ENCODE measurements at places on chromosomes 3 and 15.

GRCh38 chr3:47890828-47891612 is 88.1 kb downstream of the DHX30 start:
- no peak for DNase-seq

GRCh38 chr15:36632226-36632625 is 52.8 kb downstream of the CDIN1 start:
- no peak for DNase-seq

GRCh38 chr15:74815121-74815934 is 2.7 kb downstream of the LMAN1L start:
- DNase-seq = no peak

DNA sequence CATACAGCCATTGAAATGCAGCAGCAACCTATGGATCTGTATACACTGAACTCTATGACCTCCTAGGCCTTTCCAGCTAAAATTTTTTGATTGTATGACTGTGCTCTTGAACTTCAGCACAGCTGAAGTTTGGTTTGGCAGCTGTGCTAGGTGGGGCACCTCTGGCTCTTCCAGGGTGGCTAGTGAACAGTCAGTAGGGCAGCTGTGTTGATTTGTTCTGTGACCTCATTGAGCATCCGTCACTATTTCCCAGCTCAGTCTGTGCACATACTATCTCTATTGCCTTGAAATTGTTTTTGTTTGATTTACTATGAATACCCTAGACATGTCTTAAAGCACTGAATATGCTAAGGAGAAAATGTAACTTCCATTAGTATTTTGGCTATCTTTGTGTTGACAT is 363.2 kb upstream of the NAALADL2 start:
- no peak for DNase-seq

DNA sequence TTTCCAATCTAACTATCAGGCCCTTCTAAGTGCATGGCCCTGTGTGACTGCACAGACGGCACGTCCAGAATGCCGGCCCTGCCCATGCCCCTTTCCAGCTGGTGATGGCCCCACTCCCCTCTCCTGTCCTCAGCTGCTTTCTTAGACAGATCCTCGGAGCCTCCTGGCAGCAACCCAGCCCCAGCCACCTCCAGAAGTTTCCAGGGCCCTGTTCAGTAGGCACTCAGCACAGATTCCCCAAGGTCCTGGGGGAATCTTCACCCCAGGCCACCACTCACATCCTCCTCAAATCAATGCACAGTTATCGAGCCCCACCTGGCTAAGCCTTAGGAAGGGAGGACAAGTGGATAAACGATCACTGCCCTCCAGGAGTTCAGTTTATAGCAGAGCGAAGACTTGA is 1.4 kb upstream of the CRABP1 start:
- DNase-seq = no peak

DNA sequence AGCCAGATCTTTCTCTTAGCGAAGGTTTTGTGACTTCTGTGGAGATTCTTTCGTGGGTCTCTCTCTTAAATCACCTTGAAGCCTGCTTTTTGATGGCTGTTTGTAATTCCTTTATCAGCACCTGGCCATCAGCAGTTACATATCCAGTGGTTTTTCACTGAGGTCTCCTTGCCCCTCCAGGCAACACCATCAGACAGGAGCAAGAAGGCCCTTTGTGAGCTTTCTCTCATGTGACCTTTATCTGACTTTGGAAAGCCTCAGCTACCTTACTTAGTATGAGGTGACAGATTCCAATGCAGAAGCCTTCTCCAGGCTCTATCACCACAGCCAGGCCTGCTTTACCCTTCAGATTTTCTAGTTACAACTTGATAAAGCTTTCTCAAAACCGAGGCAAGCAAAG is 30.0 kb upstream of the P3H2 start:
- DNase-seq = no peak

DNA sequence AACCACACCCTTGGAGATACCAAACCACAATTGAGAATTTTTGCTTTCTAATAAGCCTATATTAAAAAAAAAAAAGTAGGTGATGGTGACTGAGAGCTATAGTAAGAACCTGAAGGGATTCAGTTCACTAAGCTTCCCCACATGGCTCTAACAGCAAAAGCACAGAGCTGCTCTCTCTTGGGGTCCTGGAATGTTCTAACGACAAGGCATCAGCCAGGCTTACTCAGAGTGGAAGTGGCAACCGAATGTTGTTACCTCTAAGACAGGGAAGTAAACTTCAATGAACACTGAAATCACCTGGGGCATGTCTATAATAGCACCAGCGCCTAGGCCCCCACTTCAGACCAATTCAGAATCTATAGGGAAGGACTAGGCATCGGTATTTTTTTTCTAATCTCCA is 397.7 kb downstream of the MAGI1 start:
- DNase-seq = no peak

DNA sequence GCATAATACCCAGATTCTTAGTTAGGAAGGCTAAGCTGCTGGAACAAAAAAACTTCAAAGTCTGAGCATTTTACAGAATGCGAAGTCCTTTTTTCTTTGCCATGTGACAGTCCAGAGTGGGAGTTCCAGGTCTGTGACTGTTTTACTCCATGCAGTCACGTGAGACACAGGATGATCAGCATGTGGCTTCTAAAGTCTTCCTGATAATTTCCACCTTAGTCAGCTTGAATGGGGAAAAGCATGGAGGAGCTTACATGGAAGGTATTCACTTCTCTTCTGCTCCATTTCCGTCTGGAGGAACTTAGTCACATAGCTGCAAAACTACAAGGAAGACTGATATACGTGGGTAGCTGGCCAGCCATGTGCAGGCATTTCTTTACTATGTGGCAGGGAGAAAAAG is 1.7 kb downstream of the SNTN start:
- DNase-seq = no peak

- no peak for DNase-seq
These were observed 107.5 kb downstream of the EOMES start for GRCh38 chr3:27614592-27614991.

DNA sequence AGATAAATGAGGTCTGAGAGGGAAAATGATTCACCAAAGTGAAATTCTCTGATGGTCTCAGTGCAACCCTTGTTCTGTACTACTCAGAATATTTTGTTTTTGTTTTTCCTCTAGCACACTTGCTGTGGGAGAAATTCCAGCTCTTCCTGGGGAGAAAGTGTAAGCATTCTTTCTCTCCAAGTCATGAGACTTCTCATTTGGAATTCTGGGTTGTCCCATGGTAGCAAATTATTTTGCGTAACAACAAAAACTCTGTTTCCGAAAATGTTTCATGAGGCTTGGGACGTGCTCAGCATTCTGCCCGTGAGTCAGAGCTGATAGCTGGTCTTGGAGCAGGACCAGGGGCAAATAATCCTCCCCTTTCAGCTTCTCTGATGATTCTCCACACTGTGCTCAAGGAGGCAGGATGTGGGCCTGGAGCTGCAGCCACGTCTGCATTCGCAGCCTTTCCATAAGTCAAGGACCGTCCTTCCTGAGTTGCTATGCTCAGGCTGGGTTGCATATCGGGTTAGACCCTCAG is 70.3 kb downstream of the SENP2 start:
- no peak for DNase-seq

- no peak for DNase-seq
These were observed 64.6 kb downstream of the SLCO2A1 start for GRCh38 chr3:133965013-133965570.

GRCh38 chr3:55661571-55661970 is 174.5 kb upstream of the WNT5A start:
- DNase-seq = no peak

GRCh38 chr3:28122227-28122626 is 119.2 kb upstream of the CMC1 start:
- DNase-seq = no peak

- no peak for DNase-seq
These were observed 1155.5 kb downstream of the TBL1XR1 start for GRCh38 chr3:176041812-176042211.

DNA sequence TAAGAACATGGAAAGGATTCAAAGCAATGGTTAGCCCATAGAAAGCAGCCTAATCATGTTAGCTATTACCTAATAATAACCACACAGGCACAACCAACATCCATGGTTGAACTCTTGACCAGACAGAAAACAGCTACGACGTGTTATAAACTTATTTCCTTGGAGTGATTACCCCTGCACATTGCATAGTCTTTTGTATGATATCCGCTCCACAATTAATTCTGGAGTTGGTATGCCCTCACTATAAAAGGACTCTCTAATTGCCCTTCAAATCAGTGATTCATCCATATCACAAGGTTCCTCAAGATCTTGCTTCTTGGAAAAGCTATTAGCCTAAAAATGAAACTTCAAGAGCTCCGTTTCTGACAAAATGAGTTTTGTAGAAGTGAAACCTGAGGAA is 117.9 kb downstream of the SYNPR start:
- no peak for DNase-seq

DNA sequence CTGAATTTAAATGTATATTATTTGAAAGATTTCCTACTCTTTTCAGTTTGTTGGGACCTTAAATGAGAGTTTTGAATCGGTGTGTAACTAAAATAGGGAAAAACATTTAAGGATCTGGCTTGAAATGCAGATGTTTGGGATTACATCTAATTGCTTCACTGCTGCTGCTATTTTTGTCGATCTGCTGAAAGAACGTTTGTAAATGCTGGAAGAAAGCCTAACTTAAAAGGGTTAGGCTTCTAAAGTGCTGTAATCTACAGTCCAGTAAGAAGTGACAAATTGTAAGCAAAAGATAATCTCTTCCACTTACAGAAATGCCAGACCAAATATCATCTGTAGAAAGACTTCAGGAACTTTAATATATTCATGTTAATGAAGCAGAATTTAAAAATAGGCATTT is 691.6 kb downstream of the ZNF385D start:
- DNase-seq = no peak

- no peak for DNase-seq
These were observed 204.4 kb upstream of the RASGRP1 start for GRCh38 chr15:38768970-38769369.

DNA sequence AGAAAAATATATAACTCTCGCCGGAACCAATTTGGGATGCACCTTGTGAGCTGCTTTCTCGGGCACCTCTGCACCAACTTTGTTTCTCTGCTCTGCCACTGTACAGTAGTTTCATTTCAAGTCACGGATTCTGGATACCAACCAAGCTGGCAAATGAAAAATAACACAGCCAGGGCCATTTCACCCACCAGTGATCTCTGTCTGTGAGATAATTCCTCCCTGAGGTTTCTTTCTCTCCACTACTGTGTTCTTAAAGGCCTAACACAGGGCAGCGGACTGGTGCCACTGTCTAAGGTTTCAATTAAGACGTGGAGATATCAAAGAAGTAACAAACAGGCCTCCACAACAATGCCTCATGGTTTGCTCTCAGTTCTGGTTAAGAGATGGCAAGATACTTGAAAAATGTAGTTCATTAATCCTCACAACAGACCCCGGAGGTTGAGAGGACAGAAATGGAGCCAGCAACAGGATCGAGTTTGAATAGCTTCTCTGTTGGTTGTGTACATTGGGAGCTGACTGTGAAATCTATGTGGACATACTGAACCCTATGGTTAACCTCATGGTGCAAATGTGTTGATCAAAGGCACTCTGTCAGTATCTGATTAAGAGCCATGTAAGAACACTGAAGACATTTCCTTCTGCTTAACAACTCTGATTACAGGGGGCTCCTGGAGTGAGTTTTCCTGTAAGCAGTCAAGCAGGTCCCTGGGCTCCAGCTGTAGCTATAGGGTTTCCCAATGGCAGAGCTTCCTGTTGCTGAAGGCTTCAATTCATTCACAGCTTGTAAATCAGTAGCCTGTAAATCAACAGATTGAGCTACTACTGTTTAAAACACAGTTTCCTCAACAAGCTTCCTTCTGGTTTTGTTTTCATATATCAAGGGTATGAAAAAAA is 470.5 kb downstream of the EPHA3 start:
- no peak for DNase-seq

- no peak for DNase-seq
These were observed 30.3 kb upstream of the TSC22D2 start for GRCh38 chr3:150377601-150378300.

GRCh38 chr15:65385870-65386258 is 8.1 kb upstream of the IGDCC3 start:
- no peak for DNase-seq

GRCh38 chr3:9116336-9116735 is 133.1 kb downstream of the SRGAP3 start:
- DNase-seq = no peak

GRCh38 chr3:44989636-44990373 is 13.8 kb downstream of the EXOSC7 start:
- DNase-seq = no peak

GRCh38 chr3:45724911-45725310 is 35.7 kb downstream of the SACM1L start:
- no peak for DNase-seq

- no peak for DNase-seq
These were observed 694.9 kb downstream of the NTRK3 start for GRCh38 chr15:87561641-87562040.

DNA sequence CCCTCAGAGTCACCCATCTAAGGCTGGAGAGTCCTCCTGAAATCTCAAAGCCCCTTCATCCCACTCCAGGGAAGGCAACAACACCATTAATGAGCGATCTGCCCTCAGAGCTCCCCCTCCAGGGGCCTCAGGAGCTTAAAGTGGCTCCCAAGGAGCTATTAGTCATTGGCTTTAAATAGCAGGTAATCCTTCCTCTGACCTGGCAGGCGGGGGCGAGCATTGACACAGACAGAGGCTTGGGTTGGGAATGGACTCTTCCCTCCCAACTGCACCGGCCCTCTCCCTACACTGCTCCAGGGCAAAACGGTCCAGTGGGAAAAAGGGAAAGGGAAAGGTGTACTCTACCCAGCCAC is 1.4 kb downstream of the MFGE8 start:
- DNase-seq = no peak

GRCh38 chr15:64191971-64192830 is 29.4 kb upstream of the PPIB start:
- DNase-seq = no peak

GRCh38 chr3:133915685-133916658 is 20.3 kb upstream of the RAB6B start:
- no peak for DNase-seq

DNA sequence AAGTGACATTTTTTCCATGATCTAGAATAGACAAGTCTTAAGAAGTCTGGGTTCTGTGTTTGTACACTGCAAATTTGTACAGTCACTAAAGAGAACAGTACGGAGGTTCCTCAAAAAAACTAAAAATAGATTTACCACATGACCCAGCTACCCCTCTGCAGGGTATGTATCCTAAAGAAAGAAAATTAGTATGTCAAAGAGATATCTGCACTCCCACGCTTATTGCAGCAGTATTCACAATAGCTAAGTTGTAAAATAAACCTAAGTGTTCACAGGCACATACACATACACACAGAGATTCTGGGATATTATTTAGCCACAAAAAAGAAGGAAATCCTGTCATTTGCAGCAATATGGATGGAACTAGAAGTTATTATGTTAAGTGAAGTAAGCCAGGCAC is 120.4 kb downstream of the ZIC1 start:
- no peak for DNase-seq

GRCh38 chr3:159934216-159934615 is 54.4 kb upstream of the IL12A start:
- no peak for DNase-seq
